Myocyte (in vitro differentiated cells): ENCODE measurements at places on chromosomes 6 and 20.

GRCh38 chr20:52529826-52530225 lies 338.2 kb upstream of the ZFP64 start:
- DNase-seq = no peak

DNA sequence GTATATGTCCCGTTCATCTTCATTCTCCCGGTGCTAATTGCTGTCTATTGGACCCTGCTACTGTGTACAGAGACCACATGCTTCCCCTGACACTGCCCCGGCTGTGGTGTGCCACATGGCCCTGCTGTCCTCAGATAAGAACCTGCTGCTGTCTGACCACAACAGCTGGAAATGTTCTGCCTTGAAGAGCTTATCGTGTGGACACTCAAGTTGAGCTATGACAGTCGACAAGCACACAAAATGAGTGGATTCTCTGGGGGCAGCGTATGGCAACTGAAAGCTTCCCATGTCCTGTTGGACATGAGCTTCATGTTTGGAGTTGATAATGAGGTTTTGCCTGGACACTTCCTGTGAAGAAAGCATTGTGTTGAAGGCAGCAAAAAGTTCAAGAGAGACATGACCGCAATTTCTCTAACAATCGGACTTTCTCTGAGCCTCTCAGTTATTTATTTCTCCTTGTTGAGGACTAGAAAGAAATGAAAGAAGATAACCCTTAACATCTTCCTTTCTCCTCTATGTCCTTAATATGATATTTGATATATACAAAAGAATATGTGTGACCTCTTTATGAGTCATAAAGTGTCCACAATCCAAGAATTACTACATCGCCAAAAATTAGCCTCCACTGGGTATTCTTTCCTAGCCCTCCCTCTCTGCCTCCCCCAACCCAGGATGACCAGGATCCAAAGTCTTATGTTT lies 187.1 kb upstream of the TCF21 start:
- peak; percentile 93 for DNase-seq

- DNase-seq = no peak
Measured at GRCh38 chr6:111718990-111719389, 113.3 kb upstream of the TRAF3IP2 start.

- DNase-seq = peak; percentile 20
Measured at GRCh38 chr20:39117491-39117890, 155.3 kb downstream of the DHX35 start.
